ENCODE measurements at places on chromosomes 13 and 19. TPM values are rescaled to one million over a fixed set of nuclear protein-coding genes. Genes with fewer than 3 reads are reported as not detected.

Gene NOVA2
- total RNA-seq: 2.1 TPM

Gene TINCR
- not detected for total RNA-seq

Gene KLK12
- not detected for total RNA-seq

Gene HIPK4
- under 0.01 TPM for total RNA-seq

Gene NLRP11
- not detected for total RNA-seq

Gene S1PR5
- total RNA-seq: not detected

Gene ZNF135
- total RNA-seq: 0.30 TPM

Gene ZNF615
- total RNA-seq: 16.7 TPM

Gene ZNF773
- 7.5 TPM for total RNA-seq

Gene PRODH2
- not detected for total RNA-seq

Gene ACTMAP
- total RNA-seq: under 0.01 TPM

Gene FFAR1
- total RNA-seq: not detected

Gene C13orf42
- total RNA-seq: not detected

Measured in epithelial cell of umbilical artery (primary cell).